ENCODE measurements at places on chromosomes 4 and X.

GRCh38 chrX:121571333-121571732 lies 523.9 kb downstream of the GLUD2 start:
- DNase-seq, result no peak

DNA sequence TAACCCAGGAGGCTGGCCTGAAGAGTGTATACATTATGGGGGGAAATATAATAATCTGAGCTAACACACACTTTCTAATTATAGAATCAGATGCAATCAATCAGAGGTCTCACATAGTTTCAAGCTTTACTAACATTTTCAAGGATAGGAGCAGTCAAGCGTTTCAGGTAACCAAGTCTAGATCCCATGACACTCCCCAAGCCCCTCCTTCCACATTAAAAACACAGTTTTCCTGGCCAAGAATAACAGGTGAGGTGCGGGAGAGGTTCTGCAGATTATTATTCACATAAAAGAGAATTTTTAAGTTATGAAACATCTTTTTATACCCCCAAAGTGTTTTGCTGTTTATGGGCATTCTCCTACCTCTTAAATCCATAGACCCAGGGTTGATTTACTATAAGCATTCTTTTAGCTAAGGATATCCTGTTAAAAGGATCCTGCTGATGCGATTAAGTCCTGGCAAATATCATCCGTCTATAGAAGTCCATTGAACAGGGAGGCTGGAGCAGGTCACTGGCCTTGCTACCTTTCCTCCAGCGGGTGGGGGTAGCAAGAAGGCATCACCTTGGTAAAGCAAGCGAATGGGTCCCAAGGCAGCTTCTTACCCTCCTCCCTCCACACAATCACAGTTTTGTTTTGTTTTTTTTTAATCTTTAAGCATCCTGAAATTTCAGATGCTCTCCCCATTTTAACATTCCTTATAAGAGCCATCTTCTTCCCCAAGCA lies 104.7 kb upstream of the GPM6A start:
- DNase-seq, result no peak

- DNase-seq, result no peak
These were observed 19.7 kb downstream of the FABP2 start for GRCh38 chr4:119302073-119302832.

GRCh38 chr4:53563824-53564223 lies 27.5 kb downstream of the LNX1 start:
- peak; percentile 96 for DNase-seq

GRCh38 chr4:41385481-41385880 lies 128.8 kb downstream of the UCHL1 start:
- no peak for DNase-seq

DNA sequence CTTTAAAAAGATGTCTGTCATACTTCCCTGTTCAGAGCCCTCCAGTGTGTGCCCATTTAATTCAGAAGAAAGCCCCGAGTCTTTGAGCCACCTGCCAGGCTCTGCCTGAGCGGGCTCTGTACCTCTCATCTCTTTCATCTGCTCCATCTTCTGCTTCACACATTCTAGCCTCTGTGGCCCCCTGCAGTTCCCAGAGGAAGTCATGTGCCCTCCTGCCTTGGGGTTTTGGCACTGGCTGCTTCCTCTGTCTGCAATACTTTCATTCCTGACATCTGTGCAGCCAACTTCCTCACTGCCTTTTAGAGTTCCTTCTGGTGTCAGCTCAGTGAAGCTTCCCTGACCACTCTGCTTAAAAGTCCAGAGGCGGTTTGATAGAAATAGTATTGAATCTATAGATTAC lies 6.2 kb upstream of the STK32B start:
- DNase-seq, result no peak

- DNase-seq, result no peak
These were observed 98.4 kb downstream of the PHKA2 start for GRCh38 chrX:18885328-18886004.

DNA sequence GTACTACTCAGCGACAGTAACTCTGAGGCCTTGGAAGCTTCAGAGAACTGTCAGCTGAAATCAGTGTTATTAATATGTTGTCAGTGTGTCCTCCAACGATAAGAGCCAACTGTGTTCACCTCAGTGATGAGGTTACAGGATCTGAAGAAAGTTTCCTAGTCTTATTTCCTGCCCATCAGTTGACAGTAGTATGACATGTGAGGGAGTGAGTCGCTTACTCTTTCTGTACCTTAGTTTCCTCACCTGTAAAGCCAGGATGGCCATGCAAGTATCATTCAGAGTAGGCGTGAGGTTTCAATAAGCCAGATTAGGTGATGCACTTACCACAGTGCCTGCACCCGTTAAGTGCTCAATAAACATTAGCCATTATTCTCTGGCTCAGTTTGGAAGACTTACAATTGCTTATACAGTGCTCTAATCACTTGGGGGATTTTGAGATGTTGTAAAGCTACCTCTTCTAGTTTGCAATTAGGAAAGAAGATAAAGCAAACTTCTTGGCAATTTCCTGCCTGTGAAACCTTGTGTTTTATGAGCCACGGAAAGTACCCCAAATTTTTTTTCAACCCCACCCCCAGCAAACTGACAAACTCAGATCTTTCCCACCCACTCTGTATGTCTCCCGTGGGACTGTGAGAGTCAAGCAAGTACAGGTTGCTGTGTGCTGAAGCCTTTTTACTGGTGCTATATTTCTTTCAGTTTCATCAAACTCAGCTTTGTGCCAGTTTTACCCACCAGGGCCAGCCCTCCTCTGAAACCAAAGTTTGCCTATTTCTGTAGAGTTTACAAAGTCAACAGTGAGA lies 62.2 kb downstream of the ANXA3 start:
- no peak for DNase-seq

DNA sequence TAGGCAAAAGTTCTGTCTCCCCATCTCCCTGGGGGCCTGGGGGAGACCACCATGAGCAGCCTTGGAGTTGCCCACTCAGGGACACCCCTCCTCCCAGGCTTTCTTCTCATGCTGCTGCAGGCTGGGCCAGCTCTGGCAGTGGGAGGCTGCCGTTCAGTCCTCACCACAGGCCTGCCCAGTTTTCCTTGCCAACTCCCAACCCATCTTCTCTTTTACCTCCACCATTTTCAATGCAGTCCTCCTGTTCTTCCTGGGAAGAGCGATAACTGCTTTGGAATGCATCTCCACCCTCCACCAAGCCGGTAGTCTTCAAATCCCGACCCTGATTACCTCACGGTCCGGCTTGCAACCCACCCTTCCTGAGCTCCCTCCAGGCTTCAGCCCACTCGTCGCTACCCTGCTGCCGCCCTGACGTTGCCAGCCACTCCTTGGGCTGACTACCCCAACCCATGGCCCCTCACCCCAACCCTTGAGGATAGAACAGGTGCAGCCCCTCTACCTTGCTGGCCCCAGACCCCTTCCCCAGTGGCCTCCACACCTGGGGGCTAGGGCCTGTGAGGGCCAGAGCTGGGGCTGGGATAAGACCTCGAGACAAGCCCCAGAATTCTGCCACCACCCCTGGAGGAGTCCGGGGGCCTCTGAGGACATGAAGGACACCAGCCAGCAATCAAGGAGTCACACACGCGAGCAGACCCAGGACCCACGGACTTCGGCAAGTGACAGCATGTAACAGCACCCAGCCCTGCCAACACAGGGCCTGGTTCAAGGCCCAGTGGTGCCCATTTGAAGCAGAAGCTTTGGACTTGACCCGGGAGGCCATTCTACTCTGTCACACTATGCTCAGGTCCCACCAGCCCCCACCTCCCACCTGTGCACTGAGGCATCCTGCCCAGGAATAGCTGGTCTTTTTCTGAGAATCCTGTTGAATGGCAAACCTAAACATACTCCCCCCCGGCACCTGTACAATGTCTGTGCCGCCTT lies 9.2 kb downstream of the WDR1 start:
- no peak for DNase-seq

- no peak for DNase-seq
These were observed 19.3 kb upstream of the DUSP9 start for GRCh38 chrX:153627675-153628111.

DNA sequence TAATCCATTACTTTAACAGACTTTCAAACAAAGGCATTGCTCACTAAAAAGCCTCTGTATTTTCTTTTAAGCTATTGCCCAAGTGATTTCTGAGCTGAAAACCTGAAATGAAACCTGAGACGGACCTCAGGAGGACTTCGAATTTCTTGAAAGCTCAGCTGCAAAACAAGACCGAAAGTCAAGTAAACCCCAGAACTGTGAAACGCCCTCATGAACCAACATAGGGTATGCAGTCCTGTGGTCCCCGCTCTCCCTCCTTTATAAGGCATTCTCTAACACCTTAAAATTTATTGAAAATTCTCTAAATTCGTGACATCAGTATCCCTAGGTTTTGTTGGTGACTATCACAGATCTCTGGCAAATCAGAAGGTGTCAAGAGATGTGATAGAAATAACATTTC lies 91.8 kb downstream of the SHISA3 start:
- DNase-seq, result no peak

All from foreskin keratinocyte (primary cell).